ENCODE measurements at places on chromosomes 3 and 15. TPM values are rescaled to one million over a fixed set of nuclear protein-coding genes. Genes with fewer than 3 reads are reported as not detected.

GRCh38 chr3:82004266-82004665 is 242.8 kb upstream of the GBE1 start:
- no peak for DNase-seq

ABTB1 gene
- polyA plus RNA-seq: 12.8 TPM

PARP3 gene
- 6.1 TPM for polyA plus RNA-seq

PLSCR5 gene
- not detected for polyA plus RNA-seq

DNA sequence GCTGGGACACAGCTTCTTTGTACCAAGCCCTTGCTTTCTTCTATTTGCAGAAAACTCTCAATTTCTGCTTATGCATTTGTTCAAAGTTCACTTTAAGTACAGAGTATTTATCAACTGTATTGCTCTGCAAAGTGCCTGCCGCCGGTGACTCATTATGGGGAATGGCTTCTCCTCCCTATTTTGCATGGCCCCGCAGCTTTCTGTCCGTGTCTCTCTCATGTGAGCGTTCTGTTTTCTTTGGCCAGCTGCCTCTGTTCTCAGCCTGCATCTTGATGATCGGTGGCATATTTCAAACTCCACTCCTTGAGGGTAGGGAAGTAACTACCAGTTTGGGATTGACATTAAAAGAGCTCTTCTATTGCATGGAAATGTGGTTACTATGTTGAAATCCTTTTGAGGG is 28.6 kb upstream of the ST8SIA2 start:
- DNase-seq: peak; percentile 73

DNA sequence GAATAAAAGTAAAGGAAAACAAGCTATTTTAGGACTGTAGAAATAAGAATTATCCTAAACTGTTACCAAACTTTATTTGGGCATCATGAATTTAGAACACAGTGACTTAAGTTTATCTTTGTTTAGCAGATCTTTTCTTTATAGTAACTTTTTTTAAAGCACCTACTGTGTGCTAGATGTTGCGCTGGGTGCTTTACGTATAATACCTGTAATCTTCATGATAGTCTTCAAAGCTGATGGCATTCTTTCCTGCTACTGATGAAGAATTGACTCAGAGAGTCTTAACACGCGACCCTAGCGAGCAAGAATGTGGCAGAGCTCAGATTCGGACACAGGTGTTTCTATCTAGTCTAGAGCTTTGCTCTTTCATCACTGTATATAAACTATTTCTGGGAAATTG is 53.9 kb downstream of the CHD2 start:
- no peak for DNase-seq

GRCh38 chr15:35078221-35078915 is 6.7 kb downstream of the NANOGP8 start:
- DNase-seq: no peak

GRCh38 chr15:62369454-62369853 is 204.4 kb upstream of the C2CD4B start:
- no peak for DNase-seq

CAPN3 gene
- polyA plus RNA-seq: 3.7 TPM

GRCh38 chr3:31880482-31881078 is 100.5 kb downstream of the OSBPL10 start:
- DNase-seq: peak; percentile 95

GRCh38 chr15:28123408-28124023 is 24.4 kb upstream of the OCA2 start:
- peak; percentile 91 for DNase-seq

- DNase-seq: no peak
Observed at GRCh38 chr3:37793889-37794591, 67.6 kb upstream of the CTDSPL start.

- DNase-seq: no peak
Observed at GRCh38 chr3:124014366-124014942, 22.5 kb upstream of the ROPN1 start.

DNA sequence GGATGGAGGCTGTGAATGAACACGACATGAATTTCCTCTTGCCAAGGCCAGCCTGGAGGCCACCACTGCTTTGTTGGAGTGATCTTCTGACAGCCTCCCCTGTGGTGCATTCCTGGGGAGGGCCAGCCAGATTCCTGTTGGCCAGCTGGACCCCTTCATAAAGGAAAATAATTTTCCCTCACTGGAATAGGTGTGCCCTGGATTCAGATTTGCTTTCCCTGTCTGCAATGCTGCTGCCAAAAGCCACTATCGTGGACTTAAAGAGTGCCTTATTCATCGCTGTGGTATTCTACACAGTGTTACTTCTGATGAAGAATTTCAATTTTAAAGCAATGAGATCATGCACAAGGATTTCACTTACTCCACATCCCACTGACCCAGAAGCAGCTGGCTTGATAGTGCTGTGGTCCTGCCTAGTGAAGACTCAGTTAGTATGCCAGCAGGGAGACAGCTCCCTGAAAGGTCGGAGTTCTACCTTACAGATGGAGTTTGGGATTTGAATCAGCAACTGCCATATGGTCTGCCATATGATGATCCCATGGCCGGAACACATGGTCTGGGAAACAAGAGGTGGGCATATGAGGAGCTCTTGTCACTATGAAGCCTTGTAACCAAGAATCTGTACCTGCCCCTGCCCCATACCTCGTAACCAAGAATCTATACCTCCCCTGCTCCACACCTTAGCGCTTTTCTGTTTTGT is 145.2 kb downstream of the KLF13 start:
- DNase-seq: peak; percentile 87

DNA sequence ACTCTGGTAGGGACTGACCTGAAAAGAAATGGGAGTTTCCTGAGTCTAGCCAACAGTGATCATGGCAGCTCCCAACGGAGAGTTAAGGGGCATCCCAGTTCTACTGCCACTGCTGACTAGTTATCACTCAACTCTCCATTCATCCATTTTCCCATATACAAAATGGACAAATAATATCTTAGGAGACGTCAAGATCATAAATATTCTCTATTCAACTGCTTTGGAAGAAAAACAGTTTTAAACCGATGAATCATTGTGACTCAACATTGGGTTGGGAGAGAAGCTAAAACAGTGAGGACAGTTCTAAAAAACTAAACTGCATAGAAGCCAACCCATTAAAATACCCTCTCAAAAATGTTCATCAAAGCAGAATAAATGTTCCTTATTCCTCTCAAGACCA is 57.6 kb upstream of the CHRM5 start:
- DNase-seq: peak; percentile 67

FBN1 gene
- polyA plus RNA-seq: 1.3 TPM

DNA sequence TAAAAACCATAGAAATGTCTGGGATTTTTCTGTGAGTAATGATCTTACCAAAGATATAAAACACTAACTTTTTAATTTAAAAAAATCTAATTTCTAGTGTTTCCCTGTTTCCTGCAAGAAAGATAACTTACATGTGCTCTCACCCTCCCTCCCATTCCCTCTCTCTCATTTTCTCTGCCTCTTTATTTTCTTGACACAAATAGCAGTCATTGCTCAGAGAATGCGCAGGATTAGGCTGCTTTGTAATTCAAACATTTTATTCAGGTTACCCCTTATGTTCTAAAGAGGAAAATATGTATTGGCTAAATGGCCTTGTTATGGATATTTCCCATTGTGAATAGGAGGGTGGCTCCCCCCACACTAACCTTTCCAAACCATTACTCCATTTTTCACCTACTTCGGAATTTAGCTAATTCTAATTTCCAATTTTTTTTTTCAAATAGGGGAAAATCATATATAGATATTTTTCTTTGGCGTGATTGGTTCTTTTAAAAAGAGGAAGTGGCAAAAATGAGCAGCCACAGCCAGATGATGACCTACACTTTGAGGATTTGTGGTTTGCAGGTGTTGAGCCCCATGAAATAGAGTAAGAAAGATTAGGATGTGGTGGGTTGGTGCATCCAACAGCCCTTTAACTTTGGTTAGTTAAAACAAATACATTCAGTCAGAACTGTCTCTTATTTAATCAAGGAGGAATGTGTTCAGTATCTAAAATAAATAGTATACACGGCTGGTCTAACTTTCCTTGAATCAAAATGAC is 554.4 kb downstream of the IGSF11 start:
- no peak for DNase-seq

DNA sequence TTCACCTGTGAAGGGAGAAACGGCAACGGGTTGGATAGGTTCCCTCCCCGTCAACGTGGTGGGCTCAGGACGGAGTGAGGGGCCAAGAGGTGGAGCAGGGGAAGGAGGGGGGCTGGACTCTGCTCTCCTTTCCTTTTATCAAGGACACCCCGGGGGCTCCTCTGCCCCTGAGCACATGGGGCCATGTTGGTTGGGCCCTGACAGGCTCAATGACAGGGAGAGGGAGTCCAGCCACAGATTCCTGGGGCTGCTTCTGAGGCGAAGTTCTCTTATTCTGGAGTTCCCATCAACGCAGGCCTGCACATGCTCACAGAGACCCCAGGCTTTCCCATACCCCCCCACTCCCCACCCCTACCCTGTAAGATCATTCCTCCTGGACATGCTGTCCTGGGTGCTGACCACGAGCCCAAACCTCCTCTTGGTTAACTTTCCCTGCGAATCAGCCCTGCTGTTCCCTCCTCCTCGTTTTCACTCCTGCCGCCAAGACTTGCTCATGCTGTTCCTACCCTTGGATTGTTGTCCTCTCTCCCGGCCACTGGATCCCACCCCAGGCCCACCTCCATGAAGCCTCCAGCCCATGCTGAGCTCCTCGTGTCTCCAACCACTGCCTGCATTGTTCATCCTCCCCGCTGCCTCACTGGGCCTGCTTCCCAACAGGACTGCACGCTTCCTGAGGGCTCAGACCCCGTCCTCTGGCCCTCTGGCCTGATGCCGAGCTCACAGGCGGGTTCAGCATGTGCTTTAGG is 61.2 kb downstream of the SENP2 start:
- DNase-seq: no peak

GRCh38 chr3:7209098-7209497 is 348.2 kb downstream of the GRM7 start:
- DNase-seq: no peak

DNA sequence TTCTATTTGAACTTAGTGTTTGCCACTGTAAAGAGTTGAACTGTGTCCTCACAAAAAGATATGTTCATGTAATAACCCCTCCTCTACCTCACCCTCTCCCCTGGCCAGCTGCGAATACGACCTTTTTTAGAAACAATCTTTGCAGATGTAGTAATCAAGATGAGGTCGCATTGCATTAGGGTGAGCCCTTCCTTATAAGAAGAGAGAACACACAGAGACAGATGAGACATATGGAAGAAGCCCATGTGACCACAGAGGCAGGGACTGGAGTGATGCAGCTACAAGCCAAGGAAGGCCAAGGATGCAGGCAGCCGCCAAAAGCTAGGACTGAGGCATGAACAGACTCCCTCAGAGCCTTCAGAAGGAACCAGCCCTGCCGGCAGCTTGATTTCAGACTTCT is 27.6 kb downstream of the GPR176 start:
- no peak for DNase-seq

DNA sequence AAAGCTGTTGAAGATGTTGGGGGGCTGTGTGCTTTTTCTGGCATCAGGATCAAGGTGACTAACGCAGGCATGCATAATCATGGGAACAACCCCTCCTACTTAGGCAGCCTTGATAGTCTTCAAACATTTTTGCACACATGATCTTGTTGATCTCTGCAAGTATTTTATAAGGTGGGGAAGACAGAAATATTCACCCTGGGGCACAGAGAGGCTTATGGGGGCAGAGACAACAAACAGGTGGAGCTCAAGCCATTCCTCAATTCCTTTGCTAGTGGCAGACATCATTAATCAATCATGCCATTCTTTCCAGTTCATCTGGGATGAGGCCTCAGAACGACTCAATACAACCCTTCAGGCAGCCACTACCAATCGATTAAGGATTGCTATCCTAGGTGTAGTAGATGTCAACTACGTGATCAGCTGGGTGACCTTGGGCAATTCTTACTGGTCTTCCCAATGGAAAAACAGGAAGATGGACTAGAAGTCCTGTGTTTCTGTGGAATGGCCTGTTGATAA is 110.3 kb upstream of the SMAD3 start:
- DNase-seq: peak; percentile 81

DNA sequence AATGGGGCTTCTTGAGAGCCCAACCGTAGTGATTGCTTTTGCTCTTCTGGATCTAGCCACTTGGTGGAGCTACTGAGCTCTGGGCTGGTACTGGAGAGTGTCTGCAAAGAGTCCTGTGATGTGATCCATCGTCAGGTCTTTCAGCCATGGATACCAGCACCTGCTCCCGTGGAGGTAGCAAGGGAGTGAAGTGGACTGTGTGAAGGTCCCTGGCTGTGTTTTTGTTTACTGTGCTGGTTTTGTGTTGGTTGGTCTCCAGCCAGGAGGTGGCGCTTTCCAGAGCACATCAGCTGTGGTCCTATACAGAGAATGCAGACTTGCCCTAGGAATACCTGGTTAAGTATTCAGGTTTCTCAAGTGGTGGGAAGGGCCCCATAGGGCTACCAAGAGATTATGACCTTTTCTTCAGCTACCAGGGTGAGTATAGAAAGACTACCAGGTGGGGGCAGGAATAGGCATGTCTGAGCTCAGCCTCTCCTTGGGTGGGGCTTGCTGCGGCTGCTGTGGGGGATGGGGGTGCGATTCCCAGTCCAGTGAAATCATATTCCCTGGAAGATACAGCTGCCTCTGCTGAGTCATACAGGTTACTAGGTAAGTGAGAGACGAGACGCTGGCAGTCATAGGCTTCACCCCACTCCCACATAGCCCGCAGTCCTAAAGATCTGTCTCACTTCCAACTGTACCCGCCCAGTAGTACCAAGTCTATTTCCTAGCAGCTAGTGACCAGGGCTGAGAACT is 733.7 kb downstream of the ZNF385D start:
- peak; percentile 87 for DNase-seq

GRCh38 chr3:149512073-149512782 is 37.7 kb downstream of the TM4SF4 start:
- peak; percentile 40 for DNase-seq

PIF1 gene
- polyA plus RNA-seq: 11.2 TPM

SYNPR gene
- not detected for polyA plus RNA-seq

GP9 gene
- not detected for polyA plus RNA-seq

GRCh38 chr15:49232236-49232806 is 62.3 kb downstream of the GALK2 start:
- DNase-seq: no peak

GRCh38 chr3:124565013-124565412 is 165.2 kb upstream of the UMPS start:
- DNase-seq: no peak

- peak; percentile 53 for DNase-seq
Observed at GRCh38 chr3:195129644-195130492, 141.1 kb downstream of the XXYLT1 start.

POLQ gene
- polyA plus RNA-seq: 2.9 TPM

- DNase-seq: no peak
Observed at GRCh38 chr3:146498002-146498736, 28.8 kb upstream of the PLSCR2 start.

VEPH1 gene
- 0.43 TPM for polyA plus RNA-seq

- no peak for DNase-seq
Observed at GRCh38 chr3:125433091-125433534, 58.0 kb upstream of the ZNF148 start.

All from foreskin keratinocyte (primary cell).